CD4-positive, alpha-beta T cell treated with Interleukin-15 for 4 hours (primary cell): ENCODE measurements at places on chromosomes 16 and 17.

GRCh38 chr16:50594308-50595260 lies 46.4 kb downstream of the NKD1 start:
- DNase-seq = no peak

DNA sequence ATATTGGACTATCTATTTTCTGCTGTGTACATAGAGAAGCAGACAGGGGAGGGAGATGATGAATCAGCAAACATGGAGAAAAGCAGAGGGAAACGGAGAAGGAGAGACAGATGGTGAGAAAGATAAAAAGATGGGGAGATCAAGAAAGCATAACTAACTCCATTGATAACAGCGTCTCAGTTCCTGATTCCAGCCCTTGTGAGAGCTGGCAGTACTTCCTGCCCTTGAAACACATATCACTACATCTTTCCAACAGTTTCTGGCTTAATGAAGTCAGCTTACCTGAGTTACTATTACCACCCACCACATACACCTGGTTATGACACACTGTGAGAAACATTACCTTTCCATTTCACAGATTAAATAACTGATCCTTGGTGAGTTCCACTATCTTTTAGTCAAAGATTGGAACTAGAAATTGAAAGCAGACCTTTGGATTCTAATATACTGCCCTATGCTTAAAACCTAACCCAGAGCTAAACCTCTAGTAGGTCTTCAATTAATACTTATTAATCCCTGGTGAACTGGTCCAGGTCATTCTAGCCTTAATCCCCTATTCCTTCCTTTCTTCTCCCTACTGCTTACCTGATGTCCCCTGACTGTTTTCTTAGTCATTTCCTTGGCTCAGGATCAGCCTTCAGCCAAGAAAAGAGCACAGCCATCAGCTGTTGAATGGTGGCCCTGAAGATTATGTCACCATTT lies 346.6 kb upstream of the CCL2 start:
- DNase-seq = no peak

DNA sequence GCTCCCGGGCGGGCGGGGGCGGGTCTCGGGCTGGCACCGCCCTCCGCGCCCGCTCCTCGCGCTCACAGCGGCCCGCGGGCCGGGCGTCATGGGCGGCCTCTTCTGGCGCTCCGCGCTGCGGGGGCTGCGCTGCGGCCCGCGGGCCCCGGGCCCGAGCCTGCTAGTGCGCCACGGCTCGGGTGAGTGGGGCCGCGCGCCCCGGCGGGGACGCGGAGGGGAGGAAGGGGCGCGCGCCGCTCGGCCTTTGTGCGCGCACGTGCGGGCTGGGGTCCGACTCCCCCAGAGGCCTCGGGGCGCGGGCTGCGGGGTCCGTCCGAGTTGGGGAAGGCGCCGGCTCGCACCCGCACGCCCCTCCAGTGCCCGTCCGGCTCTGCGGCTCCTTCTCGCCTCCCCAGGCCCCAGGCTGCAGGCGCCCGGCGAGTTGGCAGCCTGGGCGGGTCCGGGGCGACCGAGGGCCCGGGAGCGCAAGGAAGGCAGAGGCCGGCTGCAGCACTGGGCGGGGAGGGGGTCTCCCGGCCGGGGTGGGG lies at the start of gene NME4:
NME4 (plus strand) TSS at position 65 of the 527 bp plus-strand sequence; CDS start at position 89, 24 bp downstream.
- no peak for DNase-seq

DNA sequence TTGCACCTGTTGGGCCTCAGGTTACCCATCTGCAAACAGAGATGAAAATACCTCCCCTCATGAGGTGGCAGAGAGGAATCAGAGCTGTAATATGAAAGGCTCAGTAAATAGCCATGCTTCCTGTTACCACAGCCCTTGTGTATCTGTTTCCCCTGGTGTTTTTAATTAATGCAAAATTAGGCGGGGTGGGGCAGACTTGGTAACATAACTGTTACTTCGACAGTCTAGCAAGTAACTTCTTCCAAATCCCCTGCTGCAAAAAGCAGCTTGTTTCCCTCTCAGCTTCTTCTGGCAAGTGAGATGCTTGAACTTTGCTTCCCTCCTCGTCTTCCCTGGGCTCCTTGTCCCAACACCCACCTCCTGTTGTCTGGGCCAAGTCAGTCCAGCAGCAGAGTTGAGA lies 381.5 kb downstream of the CPPED1 start:
- no peak for DNase-seq

DNA sequence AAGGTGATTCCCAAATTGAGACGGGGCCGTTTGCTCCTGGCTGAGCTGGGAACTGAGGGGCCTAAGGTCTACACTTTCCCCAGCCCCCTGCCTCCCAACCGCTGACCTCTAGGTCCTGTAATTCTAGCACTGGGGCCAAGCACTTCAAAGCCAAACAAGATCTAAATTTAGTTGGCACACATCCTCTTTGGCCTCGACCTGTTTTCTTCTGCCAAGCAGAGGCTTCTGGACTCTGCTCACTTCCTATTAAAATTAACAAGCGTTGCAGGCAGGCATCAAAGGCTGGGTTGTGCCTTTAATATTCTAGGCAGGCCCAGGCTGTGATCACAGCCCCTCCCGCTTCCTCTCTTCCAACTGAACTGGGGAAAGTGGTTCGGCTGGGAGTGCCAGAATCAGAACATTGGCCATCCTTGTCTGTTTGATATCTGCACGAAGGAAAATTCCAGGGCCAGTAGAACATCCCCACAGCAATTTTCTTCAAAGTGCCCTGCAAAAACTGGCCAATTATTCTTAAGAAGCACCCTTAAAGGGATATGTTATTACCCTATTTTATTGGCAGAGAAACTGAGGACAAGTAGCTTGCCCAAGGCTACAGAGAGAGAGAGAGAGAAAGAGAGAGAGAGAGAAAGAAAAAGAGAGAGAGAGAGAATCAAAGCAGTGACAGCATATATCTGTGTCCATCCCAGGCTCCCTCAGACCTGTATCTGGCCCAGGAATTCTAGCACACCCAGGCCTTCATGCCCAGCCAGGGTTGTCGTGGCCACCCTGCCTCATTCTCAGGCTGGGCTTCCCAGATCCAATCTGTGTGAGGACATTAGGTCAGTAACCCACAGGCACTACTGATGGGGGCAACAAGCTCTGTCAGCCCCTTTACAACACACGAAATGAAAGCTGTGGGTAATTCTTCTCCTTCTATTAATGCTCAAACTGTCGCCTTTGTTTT lies 12.8 kb upstream of the MT4 start:
- DNase-seq = no peak

DNA sequence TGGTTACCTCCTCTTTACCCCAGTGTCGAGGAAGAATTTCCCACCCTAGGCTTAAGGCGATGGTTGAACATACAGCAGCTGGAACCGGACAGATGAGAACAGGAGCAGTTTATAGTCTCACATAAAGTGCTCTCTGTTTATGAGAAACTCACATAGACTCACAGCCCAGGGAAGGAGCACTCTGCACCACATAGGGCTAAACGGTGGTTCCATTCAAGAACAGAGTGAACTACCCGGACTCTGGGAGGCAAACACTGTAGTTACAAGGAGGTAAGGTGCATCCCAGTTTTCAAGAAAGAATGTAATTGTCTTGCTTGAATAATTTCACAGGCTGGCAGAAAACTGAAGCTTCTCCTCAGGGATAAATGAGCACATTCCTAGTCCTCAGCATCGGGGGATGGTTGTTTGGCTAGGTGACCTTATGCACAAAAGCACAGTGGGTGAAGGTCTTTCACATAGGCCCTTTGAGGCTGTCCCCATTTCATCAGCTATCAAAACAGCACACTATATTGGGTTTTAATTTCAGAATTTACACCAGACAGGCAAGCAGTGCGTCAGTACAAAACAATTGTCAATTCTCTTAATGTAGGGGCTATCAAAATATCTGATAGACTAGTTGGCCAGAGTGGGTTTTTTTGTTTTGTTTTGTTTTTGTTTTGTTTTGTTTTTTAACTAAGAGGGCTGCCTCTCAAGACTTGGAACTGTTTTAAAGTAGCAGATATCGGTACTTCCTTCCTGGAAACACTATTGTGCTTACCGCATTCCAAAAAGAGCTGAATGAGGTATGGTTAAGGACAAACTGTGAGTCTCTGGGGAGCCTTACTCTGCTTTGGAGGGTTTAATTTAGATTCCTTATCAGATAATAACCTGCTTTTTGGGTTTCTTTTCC lies 918.1 kb upstream of the CDH8 start:
- no peak for DNase-seq

GRCh38 chr16:61721544-61721943 lies 314.7 kb downstream of the CDH8 start:
- DNase-seq = no peak

GRCh38 chr17:39082482-39082881 lies 69.0 kb downstream of the PLXDC1 start:
- DNase-seq = no peak

DNA sequence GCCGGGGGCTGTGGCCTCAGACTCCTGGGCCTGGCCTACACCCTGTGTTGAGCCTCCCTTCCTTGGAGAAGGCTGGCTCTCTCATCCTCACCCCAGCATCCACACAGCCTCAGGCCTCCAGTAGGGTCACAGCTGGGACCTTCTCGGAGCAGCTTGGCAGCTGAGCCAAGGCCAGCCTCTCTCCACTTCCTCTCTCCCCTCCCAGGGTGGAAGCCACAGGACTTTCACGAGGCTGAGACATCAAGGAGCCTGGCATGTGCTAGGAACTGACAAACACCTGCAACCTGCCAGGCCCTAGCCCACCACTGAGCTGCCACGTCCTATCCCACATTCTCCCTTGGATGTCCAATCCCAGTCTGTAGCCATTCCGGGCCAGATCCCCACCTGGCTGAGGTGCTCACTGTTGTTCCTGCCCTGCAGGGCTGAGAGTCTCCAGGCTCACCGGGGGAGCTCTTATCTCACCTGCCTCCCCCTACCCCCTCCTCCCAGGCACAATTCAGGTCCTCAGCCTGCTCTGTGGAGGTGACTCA lies 3.1 kb downstream of the MMP15 start:
- no peak for DNase-seq

- no peak for DNase-seq
Observed at GRCh38 chr17:72839131-72839725, 253.3 kb downstream of the SLC39A11 start.

DNA sequence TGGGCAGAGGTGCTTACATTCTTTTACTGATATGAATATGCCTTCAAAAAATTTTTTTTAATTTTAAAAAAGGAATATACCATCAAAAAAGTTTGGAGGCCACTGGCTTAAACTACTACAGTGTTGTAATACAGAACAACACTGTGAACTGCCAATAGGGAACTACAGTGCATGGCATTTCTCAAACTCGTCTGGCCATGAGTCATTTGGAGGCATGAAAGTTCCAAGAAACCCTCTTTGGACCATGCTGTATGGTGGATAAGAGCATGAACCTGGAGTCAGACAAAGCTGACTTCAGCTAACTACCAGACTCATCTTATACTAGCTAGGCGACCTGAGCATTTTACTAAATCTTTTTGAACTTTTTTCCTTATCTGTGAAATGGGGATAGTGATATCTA lies 9.2 kb upstream of the NF1 start:
- DNase-seq = no peak

DNA sequence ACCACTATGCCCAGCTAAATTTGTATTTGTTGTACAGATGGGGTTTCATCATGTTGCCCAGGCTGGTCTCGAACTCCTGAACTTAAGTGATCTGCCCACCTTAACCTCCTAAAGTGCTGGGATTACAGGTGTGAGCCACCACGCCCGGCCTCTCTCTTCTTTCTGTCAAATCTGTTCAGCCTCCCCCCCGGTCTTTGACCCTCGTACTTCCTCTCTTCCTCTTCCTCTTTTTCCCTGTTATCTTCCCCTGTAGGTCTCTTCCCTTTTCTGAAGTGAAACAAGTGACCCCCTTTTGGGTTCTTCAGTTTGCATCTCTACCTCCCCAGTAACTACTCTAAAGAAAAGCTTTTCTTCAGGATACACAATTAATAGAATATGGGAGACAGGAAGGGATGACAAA lies 31.7 kb upstream of the DHX40 start:
- DNase-seq = no peak

DNA sequence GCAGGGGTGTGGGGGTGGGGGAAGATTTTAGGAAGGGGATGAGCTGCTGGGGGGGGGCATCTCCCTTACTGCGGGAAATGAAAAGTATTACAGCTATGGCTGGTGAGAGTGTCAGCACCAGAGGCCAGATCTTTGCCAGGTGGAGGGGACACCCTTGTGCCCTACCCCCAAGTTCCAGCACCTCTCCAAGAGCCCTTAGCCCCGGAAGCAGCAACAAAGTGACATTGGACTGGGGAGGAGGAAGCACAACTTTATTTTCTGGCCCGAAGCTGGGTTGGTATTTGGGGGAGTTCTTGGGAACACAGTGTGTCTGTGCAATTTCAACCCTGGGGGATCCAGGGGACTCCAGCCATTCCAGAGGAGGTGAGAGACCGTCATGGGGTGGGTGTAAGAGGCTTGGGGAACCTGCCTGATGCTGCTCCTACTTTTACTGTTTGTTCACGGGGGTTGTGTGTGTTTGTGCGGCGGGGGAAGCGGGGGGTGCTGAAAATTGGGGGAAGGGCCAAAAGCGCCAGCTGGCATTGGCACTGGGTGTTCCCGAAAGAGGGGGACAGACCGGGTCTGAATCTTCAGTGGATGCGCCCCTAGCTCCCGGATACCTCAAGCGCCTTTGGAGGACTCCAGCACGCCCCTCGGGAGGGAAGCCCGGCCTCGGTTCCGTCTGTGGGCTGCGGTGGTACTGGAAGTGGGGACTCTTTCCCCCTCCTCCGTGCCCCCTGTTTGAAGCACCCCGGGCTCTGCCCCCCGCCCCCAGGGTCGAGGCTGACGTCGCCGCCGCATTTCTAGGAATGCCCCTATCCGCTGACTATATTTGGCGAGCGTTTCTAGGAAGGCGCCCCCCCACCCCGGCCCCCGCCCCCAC lies 230.3 kb downstream of the MRTFB start:
- DNase-seq = peak; percentile 28

DNA sequence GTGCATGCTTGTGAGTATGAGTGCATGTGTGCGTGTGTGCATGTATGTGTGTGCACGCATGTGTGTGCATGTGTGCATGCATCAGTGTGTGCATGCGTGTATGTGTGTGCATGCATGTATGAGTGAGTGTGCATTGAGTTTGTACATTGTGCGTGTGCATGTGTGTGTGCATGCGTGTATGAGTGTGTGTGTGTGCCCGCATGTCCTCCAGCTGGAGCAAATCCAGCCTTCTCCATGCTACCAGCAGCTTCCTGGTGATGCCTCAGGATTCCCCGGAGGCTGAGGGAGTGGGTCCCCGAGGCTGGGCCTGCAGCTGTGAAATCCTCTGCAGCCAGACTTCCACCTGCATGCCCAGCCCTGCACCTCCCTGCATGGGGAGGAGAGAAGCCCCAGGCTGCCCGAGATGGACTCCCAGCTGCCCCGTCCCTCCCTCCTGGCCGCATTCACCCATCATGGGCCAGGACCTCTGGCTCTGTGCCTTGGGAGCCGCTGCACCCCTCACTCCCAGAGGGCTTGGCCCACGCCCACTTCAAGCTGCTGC lies 9.3 kb downstream of the TPSD1 start:
- no peak for DNase-seq
